Aorta (tissue), 5 donors: ENCODE measurements at places on chromosomes 13 and 19. TPM values are rescaled to one million over a fixed set of nuclear protein-coding genes. Genes with fewer than 3 reads are reported as not detected.

- no peak overlapping the region for H3K4me3 ChIP-seq
- H3K27me3 ChIP-seq = no peaks in the 10 kb centered on the region
- DNase-seq = no peak
- H3K4me1 ChIP-seq = no peaks in the 10 kb centered on the region
- no peaks in the 10 kb centered on the region for H3K36me3 ChIP-seq
Observed at GRCh38 chr19:13057147-13057572, 45.5 kb downstream of the LYL1 start.

GRCh38 chr19:45428384-45429231 lies 4.9 kb upstream of the ERCC1 start:
- DNase-seq = peak; percentile 87
- peak overlapping the region; percentile 1 for H3K4me3 ChIP-seq
- H3K27me3 ChIP-seq = no peaks in the 10 kb centered on the region
- no peaks in the 10 kb centered on the region for H3K36me3 ChIP-seq

Gene AZU1
- total RNA-seq = 0.72 TPM

Gene FCHO1
- total RNA-seq = 2.9 TPM

DNA sequence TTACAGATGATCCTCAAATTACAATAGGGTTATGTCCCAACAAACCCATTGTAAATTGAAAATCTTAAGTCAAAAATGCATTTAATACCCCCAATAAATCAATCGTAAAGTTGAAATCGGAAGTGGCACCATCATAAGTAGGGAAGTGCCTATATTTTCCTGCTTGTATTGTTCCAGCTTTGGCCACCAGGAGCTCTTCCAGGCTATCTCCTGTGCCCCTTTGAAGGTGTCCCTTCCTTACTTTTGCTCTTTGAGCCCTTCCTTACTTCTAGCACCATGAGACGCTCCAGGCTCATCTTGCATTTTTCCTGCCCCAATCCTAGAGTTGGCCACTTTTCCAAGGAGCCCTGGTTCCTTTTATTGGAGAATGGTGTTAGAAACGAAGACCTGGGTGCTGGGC lies 163.0 kb upstream of the TSC22D1 start:
- H3K27ac ChIP-seq = no peak overlapping the region
- no peaks in the 10 kb centered on the region for H3K27me3 ChIP-seq
- no peak overlapping the region for H3K4me3 ChIP-seq
- H3K4me1 ChIP-seq = no peaks in the 10 kb centered on the region
- H3K36me3 ChIP-seq = no peaks in the 10 kb centered on the region
- no peak for DNase-seq

Gene ACER1
- not detected for total RNA-seq

GRCh38 chr13:46668931-46669525 lies 116.1 kb downstream of the LRCH1 start:
- H3K4me1 ChIP-seq = peaks cover 4% of the 10 kb centered on the region
- no peak for DNase-seq
- no peak overlapping the region for H3K4me3 ChIP-seq
- no peaks in the 10 kb centered on the region for H3K27me3 ChIP-seq
- H3K27ac ChIP-seq = no peak overlapping the region
- H3K36me3 ChIP-seq = no peaks in the 10 kb centered on the region

Gene CYP4F12
- total RNA-seq = 14.1 TPM

Gene ITGBL1
- 110 TPM for total RNA-seq

DNA sequence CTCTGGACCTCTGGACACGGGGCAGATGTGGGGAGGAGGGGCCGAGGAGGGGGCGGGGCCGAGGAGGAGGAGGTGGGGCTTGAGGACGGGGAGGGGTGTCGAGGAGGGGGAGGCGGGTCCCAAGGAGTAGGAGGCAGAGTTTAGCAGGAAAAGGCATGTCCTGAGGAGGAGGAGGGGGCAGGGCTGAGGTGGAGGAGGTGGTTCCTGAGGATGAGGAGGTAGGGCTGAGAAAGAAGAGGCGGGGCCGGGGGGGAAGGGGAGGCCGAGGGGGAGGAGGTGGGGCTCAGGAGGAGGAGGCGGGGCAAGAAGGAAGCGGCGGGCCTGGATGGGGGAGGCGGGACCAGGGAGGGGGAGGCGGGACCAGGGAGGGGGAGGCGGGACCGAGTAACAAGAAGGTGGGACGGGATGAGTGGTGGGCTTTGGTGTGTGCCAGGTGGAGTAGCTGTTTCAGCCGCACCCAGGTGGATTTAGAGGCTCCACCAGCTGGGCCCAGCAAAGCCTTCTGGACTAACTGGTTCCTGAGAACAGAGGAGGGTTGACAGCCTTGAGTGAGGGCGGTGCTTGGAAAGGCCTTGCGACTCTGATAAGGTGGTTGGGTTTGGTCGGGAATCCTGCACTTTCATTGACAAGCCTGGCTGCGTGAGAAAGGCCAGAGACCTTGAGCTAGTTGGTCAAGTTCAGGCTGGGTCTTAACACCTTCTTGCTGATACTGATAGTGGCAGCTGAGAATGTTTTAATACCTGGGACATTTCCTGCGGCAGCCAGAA lies 7.7 kb downstream of the TECR start:
- no peaks in the 10 kb centered on the region for H3K27me3 ChIP-seq
- H3K4me1 ChIP-seq = no peaks in the 10 kb centered on the region
- H3K36me3 ChIP-seq = no peaks in the 10 kb centered on the region

DNA sequence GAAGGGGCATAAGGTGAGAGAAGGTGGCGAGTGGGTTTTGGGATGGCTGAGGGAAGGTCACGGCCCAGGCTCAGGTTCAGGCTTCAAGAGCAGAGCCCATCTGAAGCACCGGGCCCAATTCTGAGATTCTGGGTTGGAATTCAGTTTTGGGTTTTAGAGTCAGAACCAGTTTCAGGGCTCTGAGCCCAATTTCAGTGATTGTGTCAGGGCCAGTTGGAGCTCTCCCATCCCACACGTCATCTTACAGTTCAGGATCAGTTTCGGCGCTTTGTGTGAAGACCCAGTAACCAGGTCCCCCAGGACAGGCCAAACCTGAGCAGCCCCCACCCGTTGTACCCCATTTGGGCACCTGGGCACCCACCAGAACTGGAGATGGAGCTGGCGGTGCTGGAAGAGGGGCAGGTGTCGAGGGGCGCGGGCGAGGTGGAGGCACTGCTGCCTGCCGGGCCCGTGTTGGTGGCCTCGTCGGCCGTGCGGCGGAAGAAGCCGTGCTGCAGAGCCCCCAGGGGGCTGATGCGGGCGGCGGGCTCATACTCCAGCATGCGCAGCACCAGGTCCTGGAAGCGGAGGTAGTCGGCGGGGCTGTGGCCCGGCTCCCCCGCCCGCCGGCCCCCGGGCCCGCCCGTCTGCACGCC lies 7.5 kb downstream of the DYRK1B start:
- H3K27me3 ChIP-seq = no peaks in the 10 kb centered on the region
- H3K4me3 ChIP-seq = no peak overlapping the region
- H3K27ac ChIP-seq = no peak overlapping the region
- peaks cover 2% of the 10 kb centered on the region for H3K36me3 ChIP-seq

Gene CYP2B6
- not detected for total RNA-seq

- no peak overlapping the region for H3K27ac ChIP-seq
- no peaks in the 10 kb centered on the region for H3K4me1 ChIP-seq
- H3K4me3 ChIP-seq = no peak overlapping the region
- no peak for DNase-seq
Observed at GRCh38 chr13:66357463-66357862, 872.7 kb downstream of the PCDH9 start.

- H3K4me1 ChIP-seq = no peaks in the 10 kb centered on the region
- no peak for DNase-seq
- H3K27me3 ChIP-seq = no peaks in the 10 kb centered on the region
- peaks cover 10% of the 10 kb centered on the region for H3K36me3 ChIP-seq
- H3K27ac ChIP-seq = no peak overlapping the region
Observed at GRCh38 chr19:5694956-5695648, 5.0 kb downstream of the RPL36 start.

DNA sequence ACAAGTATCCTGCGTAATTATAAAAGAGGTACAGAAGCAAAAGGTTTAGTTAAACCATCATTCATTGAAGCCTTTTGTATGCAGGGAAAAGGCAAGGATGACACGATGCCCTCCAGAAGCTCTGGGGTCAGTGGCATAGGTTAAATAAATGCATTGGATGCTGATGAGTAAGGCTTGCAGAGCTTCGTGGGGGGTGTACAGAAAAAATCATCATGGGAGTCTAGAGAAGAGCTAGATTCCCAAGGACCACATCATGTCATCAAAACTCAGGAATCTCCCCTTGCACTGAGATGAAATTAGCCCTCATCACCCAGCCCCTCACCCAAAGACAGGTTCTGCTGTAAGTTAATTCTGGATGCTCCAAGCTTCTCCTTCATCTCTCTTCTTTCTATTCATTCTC lies 8.3 kb downstream of the FPR1 start:
- no peak overlapping the region for H3K4me3 ChIP-seq
- no peaks in the 10 kb centered on the region for H3K36me3 ChIP-seq
- no peaks in the 10 kb centered on the region for H3K4me1 ChIP-seq
- H3K27me3 ChIP-seq = no peaks in the 10 kb centered on the region
- no peak for DNase-seq

Gene CXCL17
- total RNA-seq = not detected

GRCh38 chr19:3039641-3040077 lies 10.6 kb upstream of the TLE2 start:
- H3K4me3 ChIP-seq = no peak overlapping the region
- no peaks in the 10 kb centered on the region for H3K4me1 ChIP-seq
- no peaks in the 10 kb centered on the region for H3K27me3 ChIP-seq
- H3K27ac ChIP-seq = no peak overlapping the region

Gene SAMD4B
- total RNA-seq = 101 TPM

DNA sequence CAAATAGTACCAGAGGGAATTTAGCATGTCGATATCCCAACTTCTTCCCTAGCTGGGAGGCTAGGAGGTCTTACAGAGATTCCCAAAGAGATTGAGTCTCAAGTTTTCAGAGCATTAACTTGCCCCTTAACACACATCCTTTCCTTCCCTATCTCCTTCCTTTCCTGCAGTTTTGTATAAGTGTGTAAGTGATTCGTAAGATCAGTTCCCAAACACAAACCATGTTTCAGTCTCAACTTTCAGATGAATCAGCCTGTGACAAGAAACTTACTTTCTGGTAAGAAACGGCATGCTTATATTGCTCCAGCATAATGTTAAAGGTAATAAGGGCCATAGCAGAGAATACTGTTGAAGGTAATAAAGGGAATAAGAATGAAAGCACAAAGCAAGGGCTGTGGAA lies 472.2 kb downstream of the LIG4 start:
- no peak overlapping the region for H3K27ac ChIP-seq
- no peak for DNase-seq
- no peaks in the 10 kb centered on the region for H3K36me3 ChIP-seq
- H3K27me3 ChIP-seq = no peaks in the 10 kb centered on the region
- H3K4me1 ChIP-seq = no peaks in the 10 kb centered on the region

DNA sequence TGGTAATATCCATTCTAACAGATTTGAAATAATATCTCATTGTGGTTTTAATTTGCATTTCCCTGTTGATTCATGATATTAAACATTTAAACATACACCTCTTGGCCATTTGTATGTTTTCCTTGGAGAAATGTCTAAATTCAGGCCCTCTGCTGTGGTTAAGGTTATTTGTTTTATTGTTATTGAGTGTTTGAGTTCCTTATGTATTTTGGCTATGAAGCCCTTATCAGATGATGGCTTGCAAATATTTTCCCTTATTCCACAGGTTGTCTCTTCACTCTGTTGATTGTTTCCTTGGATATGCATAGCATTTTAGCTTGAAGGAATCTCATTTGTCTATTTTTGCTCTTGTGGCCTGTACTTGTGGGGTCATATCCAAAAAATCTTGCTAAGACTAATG lies 303.6 kb downstream of the GPC5 start:
- H3K36me3 ChIP-seq = no peaks in the 10 kb centered on the region
- H3K4me3 ChIP-seq = no peak overlapping the region
- H3K4me1 ChIP-seq = no peaks in the 10 kb centered on the region
- H3K27me3 ChIP-seq = no peaks in the 10 kb centered on the region
- no peak overlapping the region for H3K27ac ChIP-seq

Gene CGB3
- not detected for total RNA-seq

- H3K4me1 ChIP-seq = no peaks in the 10 kb centered on the region
- H3K36me3 ChIP-seq = peaks cover 2% of the 10 kb centered on the region
- no peaks in the 10 kb centered on the region for H3K27me3 ChIP-seq
Observed at GRCh38 chr13:113176280-113176679, 17.8 kb downstream of the PROZ start.

Gene PSG5
- not detected for total RNA-seq

Gene ACP7
- not detected for total RNA-seq

DNA sequence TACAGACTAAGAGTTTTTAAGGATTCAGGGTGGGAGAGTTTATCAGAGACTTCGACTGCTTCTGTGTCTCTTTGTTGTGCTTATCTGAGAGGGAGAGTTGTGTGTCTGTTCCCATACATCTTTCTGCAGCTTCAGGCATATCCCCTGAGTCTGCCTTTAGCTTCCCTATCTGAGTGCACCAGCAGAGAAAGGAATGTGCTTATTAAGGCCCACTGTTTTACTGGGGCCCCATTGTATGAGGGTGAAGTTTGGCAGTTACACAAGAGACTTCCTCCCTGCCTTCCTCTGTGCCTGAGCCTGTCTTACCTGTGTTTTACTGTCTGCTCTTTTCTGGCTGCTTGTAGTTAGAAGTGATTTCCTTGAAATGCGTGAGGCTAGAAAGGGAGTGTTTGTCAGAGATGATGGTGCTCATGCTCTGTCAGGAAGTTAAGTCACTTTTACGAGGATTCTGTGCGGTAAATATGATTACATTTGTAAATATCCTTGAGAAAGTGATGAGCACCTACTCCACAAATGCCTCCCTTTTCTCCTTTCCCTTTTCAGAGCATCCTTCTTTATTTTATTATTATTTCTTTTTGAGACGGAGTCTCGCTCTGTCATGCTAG lies 1228.9 kb upstream of the MIR17HG start:
- no peaks in the 10 kb centered on the region for H3K27me3 ChIP-seq
- H3K4me3 ChIP-seq = no peak overlapping the region
- H3K27ac ChIP-seq = no peak overlapping the region

Gene SLC25A41
- total RNA-seq = 0.23 TPM

Gene LILRA6
- 14.8 TPM for total RNA-seq

DNA sequence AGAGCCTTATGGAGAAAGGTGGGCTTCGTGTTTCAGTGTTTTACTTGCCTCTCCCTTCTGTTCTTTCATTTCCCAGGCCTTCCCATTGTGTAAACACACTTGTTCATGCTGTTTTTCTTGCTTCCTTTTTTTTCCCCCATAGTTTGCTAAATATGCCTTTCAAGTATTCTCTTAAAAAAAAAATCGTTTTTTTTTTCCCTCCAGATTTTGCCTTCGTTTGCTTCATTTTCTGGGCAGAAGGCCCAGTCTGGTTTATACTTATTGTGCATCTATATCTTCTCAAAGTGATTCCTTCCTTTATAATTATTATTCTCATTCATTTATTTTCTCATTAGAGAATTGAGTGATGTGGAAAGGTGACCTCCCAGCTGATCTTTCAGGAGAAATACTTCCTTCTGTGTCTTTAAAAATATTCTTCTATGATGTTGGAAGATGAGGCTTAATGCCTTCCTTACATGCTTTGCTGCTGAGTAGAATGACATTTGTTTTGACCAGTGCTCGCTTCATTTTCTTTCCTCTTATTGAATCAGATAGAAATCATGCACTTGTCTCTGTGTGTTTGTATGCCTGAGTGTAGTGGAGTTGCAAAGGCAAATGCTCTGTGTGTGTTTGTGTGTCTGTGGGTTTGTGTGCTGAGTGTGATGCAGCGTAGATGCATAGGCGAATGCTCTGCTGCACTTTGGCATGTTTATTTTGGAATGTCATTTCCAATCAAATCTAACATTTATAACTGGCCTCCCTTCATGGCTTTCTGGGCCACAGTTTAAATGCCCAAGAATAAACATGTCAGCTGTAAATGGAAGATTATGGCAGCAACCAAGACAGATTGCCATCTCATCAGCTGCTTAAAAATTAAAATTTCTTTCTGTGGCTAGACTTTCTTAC lies 591.4 kb downstream of the FGF9 start:
- H3K4me3 ChIP-seq = no peak overlapping the region
- no peak for DNase-seq
- H3K36me3 ChIP-seq = no peaks in the 10 kb centered on the region
- H3K4me1 ChIP-seq = no peaks in the 10 kb centered on the region
